ENCODE measurements at places on chromosomes 2 and 18.

DNA sequence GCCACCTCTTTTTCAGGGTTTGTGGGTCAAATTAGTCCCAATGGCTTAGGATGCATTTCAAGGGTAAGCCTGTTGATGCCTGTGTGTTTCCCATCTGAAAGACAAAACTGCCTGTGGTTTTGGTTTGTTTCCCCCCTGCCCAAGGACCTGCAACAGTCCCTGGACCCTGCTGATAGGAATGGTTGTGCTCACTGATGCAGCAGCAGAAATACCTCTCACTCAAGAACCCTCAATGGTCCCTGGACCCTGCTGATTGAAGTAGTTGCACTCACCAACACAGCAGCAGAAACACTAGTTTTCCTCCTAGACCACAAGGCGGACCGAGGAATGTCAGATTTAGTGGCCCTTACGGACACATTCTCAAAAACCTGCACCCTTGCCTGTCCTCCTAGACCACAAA lies 386.9 kb downstream of the NUP35 start:
- DNase-seq = no peak

- no peak for DNase-seq
These were observed 10.7 kb downstream of the ARHGAP15 start for GRCh38 chr2:143139835-143140393.

GRCh38 chr2:181112916-181113315 lies 132.5 kb downstream of the UBE2E3 start:
- no peak for DNase-seq

- DNase-seq = peak; percentile 45
These were observed 30.2 kb upstream of the IL1R2 start for GRCh38 chr2:101961338-101962191.

DNA sequence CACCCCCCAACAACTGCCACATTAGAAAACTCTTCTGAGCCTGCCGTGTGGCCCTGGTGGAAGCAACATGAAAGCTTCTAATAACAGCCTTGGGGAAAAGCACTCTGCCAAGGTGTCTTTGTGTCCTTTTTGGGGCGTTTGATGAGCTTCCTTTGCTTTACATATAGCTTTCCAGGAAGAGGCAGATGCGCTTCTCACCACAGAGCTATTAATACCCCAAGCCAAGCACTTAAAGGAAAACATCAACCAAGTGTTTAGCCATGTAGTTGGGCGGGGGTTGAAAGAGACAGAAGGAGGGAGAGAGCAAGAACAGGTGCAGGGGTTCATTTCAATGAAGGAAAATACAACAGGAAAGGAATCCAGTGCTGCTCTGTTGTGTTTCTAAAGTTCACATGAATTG lies 176.1 kb downstream of the VAPA start:
- no peak for DNase-seq

DNA sequence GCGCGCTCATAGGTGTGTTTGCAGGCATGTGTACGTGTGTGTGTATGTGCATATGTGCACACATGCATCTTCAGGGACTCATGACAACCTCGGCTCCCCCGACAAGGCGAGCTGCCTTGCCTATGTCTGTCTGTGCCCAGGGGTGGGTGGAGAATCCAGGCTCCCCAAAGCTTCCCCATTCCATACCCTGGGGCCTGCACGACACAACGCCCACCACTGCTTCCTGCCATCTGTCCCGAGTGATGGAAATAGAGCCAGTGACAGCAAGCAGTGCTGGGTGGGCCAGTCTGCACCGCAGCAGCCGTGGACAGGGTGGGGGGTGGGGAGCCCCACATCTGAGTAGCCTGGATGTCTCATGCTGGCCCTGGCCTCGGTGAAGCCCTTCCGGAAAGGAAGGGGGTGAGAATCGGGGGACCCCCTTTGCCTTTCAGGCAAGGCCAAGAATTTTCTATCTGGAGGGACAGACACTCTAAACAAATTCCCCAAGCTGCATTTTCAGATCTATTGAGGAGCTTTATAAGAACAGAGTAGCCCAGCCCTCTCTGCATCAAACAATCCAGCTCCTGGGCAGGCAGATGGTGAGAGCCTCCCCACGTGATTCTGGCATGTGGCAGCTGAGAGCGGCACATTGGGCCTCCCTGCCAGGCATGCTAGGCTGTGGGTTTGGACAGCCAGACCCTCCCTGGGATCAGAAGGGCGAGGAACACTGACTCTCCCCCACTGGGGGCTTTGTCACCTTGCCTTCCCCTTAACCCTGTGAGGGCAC lies 4.9 kb downstream of the KCNIP3 start:
- no peak for DNase-seq

DNA sequence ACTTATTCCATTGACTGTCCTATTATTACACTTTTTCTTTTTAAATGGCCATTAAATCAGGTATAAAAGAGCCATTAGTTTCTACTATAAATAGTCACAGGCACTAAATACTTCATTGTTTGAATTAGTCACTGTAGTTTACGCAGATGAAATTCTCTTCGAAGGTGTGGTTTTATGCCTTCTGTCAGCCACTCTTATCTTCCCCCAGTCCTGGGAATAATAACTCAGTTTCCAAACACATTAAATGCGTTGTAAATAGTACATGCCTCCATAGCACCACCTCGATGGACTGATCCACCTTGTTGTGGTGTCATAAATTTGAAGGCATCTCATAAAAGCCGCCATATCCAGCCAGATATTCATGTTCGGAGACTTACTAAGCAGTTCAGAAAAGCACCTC lies 72.1 kb upstream of the PARD3B start:
- DNase-seq = no peak

All from CD4-positive, alpha-beta T cell (primary cell).